ENCODE measurements at places on chromosomes 16 and 17.

- no peak for DNase-seq
Observed at GRCh38 chr17:77957235-77957856, 1.2 kb upstream of the TNRC6C start.

DNA sequence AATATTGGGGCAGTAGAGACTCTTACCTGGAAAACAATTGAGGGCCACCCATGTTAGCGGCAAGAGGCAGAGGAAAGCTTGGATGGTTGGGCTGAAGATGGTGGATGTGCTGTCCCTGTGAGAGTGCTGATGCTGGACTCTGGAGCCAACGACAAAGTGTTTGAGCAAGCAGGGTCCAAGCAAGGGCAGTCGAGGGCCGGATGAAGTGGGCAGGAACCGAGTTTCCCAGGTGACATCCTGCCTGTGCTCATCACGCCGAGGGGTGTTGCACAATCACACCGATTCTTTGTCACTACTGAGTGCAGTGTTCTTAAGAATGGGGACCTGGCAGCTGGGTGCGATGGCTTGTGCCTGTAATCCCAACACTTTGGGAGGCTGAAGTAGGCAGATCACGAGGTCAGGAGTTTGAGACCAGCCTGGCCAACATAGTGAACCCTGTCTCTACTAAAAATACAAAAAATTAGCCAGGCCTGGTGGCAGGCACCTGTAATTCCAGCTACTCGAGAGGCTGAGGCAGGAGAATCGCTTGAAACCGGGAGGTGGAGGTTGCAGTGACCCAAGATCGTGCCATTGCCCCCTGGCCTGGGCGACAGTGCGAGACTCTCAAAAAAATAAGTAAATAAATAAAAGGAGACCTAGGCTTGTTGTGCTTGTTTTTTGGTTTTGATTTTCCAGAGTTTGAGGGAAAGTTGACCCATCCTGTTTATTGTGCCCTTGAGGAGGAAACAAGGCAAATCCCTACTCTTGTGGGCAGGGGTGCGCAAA lies 6.1 kb downstream of the PYCARD start:
- DNase-seq = no peak

DNA sequence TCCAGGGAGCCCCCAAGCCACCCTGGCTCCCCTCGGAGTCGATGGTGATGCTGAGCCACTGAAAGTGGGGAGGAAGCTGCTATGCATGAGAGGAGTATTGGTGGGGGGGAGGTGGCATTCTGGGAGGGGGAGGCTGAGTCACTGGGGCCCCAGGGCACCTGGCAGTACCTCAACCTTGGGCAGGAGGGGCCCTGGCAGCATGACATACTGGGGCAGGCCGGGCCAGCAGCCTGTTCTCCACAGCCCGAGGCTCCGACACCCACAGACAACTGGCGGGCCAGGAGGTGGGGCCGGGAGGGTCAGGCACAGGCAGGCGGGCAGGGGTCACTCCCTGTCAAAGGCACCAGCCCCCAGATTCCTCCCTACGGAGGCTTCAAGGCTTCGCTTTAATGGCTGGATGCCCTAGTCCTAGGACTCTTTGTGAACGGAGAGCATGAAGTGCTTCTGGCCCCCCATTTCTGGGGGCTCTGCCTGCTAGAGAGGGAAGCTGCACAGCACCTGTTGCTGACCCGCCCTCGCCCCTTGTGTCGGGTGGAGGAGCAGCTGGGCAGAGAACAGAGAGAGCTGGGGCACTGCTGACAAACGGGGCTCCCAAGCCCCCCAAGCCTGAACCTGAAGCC lies 928 bp downstream of the CASKIN2 start:
- no peak for DNase-seq

DNA sequence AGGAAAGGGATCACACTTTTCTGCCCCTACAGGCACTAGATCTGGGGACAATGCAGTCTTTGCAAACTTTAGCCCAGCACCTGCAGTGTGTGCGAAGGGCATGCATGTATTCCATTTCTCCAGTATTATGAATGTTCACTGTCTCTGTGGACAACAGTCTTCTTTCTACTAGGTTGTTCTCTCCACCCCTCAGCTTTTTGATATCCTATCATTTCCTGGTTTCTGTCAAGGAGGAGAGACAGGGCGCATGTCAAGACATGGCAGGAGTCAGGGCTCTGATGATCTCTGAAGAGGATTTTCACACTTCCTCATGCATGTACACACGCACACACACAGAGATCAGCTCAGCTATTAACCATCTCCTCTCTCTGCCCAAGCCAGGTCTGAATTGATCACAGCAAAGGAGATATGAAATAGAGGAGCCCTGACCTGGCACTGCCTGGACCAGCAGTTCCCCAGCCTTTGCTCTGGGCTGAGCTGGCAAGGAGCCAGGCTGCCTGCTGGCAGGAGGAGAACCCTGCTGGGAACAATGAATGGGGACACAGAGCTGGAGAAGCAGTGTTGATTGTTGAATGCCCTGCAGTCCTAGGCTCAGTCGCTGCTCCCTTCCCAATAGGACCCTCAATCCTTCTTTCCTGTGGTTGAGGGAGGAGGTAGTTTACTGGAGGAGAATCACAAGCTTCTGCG lies 2.6 kb downstream of the GPR179 start:
- no peak for DNase-seq

- DNase-seq = no peak
Observed at GRCh38 chr17:73430165-73430680, 118.4 kb upstream of the CDC42EP4 start.

DNA sequence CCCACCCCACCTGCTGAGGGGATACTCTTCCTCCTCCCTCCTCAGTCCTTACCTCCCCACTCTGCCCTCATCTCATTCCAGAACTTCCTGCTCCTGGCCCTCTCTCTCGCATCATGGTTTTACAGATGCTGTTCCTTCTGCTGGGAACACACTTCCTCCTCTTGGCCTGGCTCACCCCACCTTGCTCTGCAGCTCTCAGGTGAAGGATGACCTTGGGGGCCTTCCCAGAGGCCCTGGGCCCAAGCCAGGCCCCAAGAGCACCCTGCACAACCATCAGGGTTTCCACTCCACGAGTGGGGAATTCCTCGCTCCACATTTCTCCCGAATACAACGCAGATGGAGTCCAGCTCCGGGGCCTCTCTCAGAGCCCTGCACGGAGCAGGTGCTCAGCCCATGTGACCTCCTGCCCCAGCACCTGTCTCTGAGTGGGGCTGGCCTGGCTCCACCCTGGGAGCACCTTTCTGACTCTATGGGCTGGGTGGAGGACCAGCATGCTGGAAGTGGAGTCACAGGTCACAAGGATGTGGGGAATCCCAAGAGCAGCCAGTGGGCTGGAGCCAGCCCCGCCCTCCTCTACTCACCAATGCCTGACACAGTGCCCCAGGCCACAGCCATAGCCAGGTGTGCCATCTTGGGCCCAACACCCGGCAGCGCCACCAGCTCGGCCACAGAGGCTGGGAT lies 4.5 kb downstream of the NTHL1 start:
- DNase-seq = no peak
